ENCODE measurements at places on chromosomes 5 and 9. TPM values are rescaled to one million over a fixed set of nuclear protein-coding genes. Genes with fewer than 3 reads are reported as not detected.

PCDHGA6 gene
- 12.3 TPM for total RNA-seq

BTNL8 gene
- not detected for total RNA-seq

PAX5 gene
- total RNA-seq, result not detected

NSG2 gene
- total RNA-seq, result 565 TPM

OSMR gene
- 2.0 TPM for total RNA-seq

GABRA6 gene
- 0.31 TPM for total RNA-seq

POU5F2 gene
- total RNA-seq, result 6.9 TPM

INSL4 gene
- not detected for total RNA-seq

POLR3G gene
- 4.5 TPM for total RNA-seq

AFAP1L1 gene
- 3.7 TPM for total RNA-seq

TRIM36 gene
- 98.4 TPM for total RNA-seq

PTTG1 gene
- total RNA-seq, result 10.8 TPM

PIP5KL1 gene
- 1.4 TPM for total RNA-seq

LHX3 gene
- total RNA-seq, result not detected

FOXD4L3 gene
- total RNA-seq, result 0.47 TPM

GABRB2 gene
- 98.1 TPM for total RNA-seq

ARSI gene
- total RNA-seq, result 0.31 TPM

GNE gene
- 37.9 TPM for total RNA-seq

MAP1B gene
- total RNA-seq, result 593 TPM

TAF11L10 gene
- total RNA-seq, result not detected

GRM6 gene
- total RNA-seq, result 0.16 TPM

ELAVL2 gene
- total RNA-seq, result 297 TPM

SYK gene
- 1.9 TPM for total RNA-seq

ANP32B gene
- 3.9 TPM for total RNA-seq

CDKN2A gene
- total RNA-seq, result not detected

Measured in occipital lobe (tissue), 3 donors.